ENCODE measurements at places on chromosomes 16 and 17.
A peak's percentile ranks its signal among the peaks of the same experiment; 100 is the strongest.

- no peak for DNase-seq
Measured at GRCh38 chr16:11901091-11901490, 14.7 kb downstream of the GSPT1 start.

DNA sequence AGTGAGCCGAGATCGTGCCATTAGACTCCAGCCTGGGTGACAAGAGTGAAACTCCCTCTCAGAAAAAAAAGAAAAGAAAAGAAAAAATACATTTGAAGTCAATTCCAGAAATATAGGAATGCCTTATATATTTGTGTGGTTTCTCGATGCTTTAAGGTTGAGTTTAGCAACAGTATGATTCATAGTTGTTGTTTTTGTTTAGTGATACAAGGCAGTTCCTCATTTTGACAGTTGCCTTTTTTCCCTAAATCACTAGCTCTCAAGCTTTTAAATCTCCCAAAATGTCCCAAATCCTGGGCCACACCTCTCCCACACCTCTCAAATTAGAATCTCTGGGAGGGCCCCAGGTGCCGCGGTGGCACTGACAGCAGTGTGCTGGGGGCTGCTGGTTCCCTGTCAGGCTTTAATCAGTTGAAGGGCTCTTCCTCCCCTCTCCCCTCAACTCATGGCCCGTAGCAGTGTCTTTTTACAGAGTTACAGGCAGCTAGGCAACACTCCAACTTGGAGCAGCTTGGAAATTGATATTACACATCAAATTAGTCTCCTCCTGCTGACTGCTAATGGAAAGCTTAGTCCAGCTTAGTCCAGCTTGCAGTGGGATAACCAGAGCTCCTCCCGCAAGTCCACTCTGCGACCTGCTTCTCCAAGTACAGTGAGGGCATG, 58.4 kb downstream of the EPN2 start:
- DNase-seq, result no peak

- DNase-seq, result peak; percentile 41
Measured at GRCh38 chr17:33580215-33580614, 287.1 kb upstream of the ASIC2 start.

- peak; percentile 5 for DNase-seq
Measured at GRCh38 chr17:50799582-50799981, 32.3 kb upstream of the ANKRD40CL start.

DNA sequence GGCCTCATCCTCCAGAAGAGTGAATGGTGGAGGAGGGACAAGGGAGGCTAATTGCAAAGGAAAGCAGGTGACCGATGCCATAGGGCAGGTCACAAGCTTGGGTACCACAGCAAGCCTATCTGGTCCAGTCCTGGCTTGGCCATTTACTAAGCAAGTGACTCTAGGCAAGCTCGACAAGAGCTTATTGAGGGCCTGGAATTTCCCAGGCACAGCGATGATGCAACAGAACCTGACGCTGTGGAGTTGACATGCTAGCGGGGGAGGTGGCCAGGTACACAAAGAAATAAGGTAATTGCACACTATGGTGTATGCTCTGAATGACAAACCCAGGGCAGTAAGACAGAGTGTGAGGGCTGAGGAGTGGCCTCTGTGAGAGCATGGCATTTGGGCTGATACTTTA, 98.5 kb downstream of the PGS1 start:
- DNase-seq, result no peak

- DNase-seq, result peak; percentile 43
Measured at GRCh38 chr17:62892870-62893338, 73.1 kb upstream of the TANC2 start.
